Fibroblast of skin of right biceps (primary cell): ENCODE measurements at places on chromosomes 3 and 15.

DNA sequence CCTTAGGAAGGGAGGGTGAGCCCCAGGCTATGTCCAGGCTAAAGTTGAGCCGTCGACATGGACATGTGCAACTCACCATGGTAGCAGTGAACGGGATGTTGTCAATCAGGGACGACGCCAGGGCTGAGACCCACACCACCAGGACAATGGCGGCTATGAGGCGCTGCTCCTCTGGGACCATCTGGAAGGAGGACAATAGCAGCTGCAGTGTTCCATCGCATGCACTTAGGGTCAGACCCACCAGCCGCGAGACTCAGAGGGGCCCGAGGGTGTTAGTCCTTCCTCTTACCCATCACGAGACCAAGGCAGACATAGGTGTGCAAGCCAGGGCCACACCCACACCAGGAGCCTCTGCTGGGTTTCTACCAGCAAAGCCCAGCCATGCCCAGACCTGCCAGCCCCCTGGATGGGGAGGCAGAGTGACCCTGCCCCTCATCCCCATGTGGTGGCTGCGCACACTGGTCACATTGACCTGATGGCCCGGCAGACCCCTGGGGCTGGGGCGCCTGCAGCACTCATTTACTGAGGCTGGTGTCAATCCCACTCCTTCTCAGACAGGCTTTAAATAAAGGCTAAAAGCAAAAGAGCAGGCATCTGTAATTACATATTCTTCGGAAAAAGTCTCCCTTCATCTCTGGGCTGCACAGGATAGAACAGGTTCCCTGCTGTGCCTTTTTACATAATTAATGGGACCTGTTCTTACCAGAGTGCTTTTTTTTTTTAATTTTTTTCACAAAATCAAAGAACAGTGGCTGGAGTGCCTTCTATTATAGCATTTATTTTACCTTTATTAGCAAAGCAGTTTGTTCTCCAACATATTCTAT, 227.8 kb downstream of the OCA2 start:
- DNase-seq: no peak

GRCh38 chr3:192819001-192819569, 91.7 kb upstream of the FGF12 start:
- DNase-seq: peak; percentile 80

- no peak for DNase-seq
These were observed 39.5 kb upstream of the IQSEC1 start for GRCh38 chr3:13112521-13113345.

- no peak for DNase-seq
These were observed 57.7 kb upstream of the CTNNB1 start for GRCh38 chr3:41141433-41142167.

GRCh38 chr3:141811348-141811747, 48.1 kb downstream of the GRK7 start:
- no peak for DNase-seq
